RKO (cell line): ENCODE measurements at places on chromosomes 5 and 9.

GRCh38 chr5:141431286-141431685 is 979 bp downstream of the PCDHGA12 start:
- no peak for DNase-seq

DNA sequence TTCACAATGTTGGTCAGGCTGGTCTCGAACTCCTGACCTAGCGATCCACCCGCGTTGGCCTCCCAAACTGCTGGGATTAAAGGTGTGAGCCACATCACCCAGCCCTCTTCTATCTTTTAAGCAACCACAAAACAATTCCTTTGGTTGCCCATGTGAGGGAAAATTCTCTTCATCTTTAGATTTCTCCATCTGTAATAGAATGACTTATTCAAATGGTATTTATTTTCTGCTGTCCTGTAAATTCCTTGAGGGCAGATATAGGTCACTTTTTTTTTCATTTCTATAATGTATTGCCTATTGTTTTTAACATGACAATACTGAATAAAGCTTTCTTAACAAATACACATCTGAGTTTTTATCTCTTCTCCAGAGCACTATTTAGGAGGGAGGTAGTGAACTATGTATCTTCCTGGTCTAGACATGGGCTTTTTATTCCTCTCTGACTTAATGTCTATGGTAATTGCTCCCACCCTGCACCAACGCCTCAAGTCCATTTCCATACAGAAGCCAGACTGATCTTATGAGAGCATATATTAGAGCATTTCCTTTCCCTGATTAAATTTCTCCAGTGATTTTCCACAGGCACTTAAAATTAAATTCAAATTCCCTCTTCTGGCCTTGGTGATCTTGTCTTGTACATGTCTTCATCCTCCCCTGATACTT is 595.6 kb downstream of the CAAP1 start:
- DNase-seq: no peak

- no peak for DNase-seq
Observed at GRCh38 chr9:108186642-108187395, 669.0 kb downstream of the ACTL7B start.

DNA sequence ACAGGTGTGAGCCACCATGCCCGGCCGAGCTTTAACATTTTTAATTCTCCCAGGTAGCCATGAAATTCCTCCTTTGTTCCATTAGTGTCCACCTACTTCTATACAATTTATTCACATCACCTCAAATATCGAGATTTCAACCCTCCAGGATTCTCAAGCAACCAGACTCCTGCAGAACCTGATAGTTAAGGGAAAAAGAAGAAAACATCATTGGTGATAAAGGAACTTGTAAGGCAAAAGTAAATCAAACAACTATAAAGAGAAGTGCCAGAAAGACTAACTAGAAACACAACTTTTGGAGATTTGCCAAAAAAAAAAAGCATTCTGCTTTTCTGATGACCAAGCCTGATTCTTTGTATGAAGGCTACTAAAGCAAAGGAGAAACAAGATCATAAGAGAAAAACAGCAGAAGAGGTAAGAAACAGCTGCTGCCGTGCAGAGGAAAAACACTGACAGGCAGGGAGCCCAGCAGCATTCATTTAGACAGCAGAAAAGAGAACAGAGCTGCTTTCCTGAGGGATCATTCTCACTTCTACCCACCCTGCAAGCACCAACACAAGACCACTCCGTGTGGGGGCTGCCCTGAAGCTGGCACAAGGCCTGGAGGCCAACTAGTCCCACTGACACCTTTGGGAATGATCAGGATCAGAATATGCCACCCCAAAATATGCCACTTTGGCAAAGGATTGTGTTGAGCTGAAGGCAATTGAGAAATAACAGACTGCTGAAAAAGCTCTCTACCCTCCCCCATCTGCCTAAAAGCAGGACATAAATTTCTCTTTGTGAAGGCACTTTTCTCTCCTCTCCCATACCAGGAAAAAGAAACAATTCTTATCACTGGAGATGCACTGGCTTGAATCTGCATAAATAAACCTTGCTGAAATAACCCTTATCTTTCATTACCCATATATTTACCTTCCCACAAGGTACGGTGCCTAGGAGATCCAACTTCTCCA is 75.1 kb downstream of the ALDH7A1 start:
- no peak for DNase-seq

- DNase-seq: no peak
Observed at GRCh38 chr5:121029536-121030245, 565.6 kb downstream of the PRR16 start.

DNA sequence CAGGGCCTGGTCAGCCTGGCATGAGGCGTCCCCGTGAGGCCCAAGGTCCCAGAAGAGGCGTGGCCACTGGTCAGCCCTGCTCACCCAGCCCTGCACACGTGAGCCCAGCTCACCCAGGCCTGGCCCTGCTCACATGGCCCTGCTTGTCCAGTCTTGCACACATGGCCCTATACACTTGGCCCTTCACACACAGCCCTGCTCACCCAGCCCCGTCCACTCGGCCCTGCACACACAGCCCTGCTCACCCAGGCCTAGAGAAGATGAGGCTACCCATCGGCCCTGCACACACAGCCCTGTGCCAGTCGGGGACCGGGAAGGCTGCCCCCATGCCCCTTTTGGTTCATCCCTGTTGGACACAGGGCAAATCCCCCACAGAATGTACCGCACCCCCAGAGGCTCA is 28.4 kb downstream of the ZDHHC11B start:
- no peak for DNase-seq

GRCh38 chr9:22030101-22030598 is 21.0 kb upstream of the CDKN2B start:
- DNase-seq: peak; percentile 31

- no peak for DNase-seq
Observed at GRCh38 chr9:106502930-106503329, 360.0 kb upstream of the ZNF462 start.

GRCh38 chr5:8826508-8826907 is 719.4 kb downstream of the SEMA5A start:
- no peak for DNase-seq

- no peak for DNase-seq
Observed at GRCh38 chr9:83986765-83987401, 6.3 kb downstream of the RMI1 start.

DNA sequence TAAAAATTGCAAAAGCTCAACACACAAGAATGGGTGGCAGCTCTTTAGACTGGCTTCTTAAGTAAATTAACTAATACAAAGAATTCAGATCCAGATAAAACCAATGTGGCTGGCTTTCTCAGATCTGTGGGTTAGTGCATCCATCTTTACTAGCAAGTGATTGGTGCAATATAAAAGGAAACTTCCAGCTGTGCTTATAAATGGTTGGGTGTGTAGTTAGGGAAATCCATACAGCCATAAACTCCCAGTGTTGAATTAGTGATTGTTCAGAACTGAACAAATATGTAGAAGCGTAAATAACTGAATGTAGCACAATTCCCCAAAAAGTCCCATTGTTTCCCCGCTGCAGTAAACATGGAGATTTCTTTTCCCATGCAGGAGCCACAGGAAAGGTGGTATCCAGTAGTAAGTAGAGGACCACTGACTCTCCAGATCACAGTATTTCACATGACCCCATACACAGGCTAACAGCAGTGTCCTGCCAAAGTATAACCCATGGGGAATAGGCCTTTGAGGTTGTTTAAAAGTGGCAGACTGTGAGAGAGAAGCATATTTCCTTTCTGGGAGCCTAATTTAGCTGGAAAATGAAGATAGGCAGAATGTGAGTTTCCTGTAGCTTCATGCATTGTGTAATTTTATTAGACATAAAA is 173.1 kb upstream of the SLC12A2 start:
- DNase-seq: no peak

DNA sequence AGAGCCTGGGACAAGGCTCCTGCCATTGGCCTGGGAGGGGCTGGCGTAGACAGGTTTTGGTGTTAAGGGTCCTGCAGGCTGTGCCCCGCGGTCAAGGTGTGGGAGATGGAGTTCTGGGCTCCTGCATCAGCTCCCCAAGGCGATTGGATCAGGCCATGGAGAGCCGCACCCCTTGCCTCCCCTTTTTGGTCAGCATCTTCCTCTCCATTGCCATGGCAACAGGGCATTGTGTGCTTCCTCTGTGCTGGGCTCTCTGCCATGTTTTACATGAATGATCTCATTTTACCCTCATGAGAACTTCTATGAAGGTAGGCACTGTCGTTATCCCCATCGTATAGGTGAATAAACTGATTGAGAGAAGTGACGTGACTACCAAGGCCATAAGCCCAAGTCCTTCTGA is 344.3 kb upstream of the CLINT1 start:
- no peak for DNase-seq

DNA sequence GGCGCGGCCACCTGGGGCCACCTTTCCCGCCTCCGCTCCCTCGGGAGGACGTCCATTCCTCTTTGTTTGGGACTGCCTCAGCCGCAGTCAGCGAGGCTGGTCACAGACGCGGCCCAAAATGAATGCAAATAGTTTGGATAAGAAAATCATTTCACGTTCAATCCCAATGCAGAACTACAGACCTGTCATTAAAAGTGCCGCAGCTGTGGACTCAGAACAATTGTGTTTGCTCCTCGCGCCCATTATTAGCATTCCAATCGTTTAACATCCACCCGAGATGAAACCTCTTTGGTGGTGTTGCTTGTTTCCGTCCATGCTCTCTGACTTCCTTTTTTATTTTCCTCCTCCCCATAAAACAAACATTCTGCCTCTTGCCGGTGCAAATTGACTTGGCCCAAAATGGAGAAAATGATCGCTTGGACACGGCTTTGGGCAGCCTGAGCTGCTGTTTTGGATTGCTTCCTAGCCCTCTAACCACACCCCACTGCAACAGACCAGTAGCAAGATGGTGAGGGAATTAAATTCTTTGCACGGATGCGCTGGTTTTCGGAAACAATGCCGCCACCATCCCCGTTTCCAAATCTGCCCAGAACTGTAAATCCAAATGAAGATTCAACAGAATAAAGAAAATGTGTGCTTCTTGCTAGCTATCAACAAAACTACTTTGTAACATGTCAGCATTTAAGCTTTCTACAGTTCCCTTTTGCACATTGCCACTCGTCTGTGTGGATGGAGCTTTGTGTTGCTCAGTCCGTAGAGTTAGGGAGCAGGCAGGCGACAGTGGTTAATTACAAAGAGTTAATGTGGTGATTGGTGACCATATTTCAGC is 784 bp downstream of the NLN start:
- DNase-seq: peak; percentile 85

- peak; percentile 11 for DNase-seq
Observed at GRCh38 chr5:52838326-52839015, 50.8 kb downstream of the ITGA1 start.

DNA sequence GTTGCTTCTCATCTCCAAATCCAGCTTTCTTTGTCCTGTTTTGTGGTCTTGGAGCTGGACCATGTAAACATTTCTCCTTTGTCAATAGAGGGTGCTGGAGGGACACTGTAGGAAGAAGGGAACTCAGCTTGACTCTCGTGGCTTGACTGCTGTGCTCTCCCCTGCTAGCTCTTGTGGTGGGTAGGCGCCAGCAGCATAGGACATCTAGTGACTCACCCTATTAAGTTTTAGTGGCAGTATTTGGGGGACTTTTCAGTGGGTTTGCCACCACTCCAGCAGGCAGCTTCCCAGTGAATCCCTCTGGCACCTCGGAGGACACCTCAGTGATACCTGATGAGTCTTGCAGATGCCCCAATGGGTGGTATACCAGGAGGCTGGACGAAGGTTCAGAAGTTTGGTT is 97.8 kb downstream of the TSSK1B start:
- DNase-seq: peak; percentile 61

GRCh38 chr5:137097203-137097602 is 401.9 kb downstream of the SPOCK1 start:
- DNase-seq: no peak
